Mucosa of descending colon (tissue), 3 donors: ENCODE measurements at places on chromosomes 16 and 17. TPM values are rescaled to one million over a fixed set of nuclear protein-coding genes. Genes with fewer than 3 reads are reported as not detected.
A peak's percentile ranks its signal among the peaks of the same experiment; 100 is the strongest.

DNA sequence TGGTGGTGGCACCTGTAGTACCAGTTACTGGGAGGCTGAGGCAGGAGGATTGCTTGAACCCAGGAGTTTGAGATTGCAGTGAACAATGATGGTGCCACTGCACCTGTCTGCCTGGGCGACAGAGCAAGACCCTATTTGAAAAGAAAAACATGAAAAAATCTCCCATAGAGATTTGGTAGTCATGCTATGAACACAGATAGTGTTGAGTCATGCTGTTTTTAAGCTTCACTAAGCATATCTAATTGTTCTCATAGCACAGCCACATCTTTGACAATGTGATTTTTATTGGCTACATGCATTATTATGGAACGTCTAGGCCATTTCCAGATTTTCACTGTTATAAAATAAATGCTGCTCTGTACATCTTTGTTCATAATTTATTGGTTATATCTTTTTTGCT lies 6.0 kb downstream of the IL34 start:
- no peak for DNase-seq

DNA sequence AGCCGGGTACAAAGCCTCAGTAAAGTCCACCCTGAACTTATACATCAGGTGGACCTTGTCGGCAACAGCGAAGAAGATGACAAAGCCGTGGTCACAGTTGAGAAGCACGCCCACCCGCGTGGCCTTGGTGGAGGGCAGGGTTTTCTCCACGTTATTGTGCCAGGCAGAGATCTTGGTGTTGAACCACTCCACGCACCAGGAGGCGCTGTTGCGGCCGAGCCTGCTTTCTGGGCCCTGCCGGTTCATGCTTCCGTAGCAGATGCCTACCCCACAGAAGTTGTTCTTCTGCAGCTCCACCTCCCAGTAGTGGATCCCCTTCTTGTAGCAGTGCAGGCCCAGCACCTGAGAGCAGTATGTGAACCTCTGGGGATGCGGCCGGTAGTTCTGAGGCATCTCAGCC lies 22.1 kb downstream of the TRIM25 start:
- DNase-seq = no peak

DNA sequence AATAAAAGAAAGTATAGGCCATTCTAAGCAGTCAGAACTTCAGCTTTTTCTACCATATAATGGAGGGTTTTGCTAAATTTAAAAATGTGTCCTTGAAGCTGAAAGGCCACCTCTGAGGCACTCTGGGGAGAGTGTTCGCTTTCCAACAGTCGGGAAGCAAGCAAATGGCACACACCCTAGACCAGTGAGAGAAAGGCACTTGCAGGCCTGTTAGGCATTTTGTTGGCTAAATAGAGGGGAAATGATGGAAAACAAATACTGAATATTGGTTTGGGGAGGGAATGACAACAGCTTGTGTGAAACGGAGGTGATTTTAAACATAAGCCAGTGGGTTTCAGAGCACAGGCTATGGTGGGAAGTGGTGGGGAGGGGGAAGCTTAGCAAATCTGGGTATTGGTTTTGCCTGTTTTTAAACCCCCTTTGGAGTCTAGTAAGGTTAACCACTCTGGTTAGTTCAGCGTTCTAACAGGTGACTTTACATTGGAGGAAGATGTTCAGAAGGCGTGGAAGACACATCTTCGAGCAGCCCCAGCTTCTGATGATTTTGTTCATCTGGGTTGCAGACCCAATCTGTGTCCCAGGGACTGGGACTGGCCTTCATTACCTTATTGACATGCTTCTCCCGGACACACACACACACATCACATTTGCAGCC lies 90.5 kb downstream of the PRKCA start:
- DNase-seq = no peak

DNA sequence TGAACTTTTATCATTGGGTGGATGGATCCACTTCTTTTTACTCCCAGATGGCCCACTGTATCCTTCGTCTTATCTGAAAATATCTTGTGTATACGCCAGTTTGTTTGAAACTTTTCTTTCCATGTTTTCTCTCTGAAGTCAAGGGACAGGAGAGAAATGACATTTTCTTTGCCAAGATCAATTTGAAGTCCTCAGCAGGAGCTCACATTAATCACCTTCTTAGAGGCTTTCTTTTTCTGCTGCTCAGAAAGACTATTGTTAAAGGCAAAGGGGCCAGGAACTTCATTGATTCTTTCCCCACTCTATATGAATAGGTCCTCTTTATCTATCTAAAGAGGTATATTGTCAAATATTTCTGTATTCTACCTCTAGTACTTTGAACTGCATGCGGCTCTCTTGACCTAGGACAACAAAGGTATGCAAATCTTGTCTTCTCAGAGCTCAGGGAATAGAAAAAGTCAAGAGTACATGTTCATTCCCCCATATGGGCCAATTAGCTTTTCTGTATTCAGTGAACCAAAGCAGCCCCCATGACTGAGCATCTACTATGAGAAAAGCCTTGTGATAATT lies 583.3 kb downstream of the HS3ST4 start:
- DNase-seq = no peak

- DNase-seq = no peak
These were observed 26.2 kb upstream of the KIFC3 start for GRCh38 chr16:57828272-57829161.

The WFIKKN2 gene
- 0.17 TPM for total RNA-seq

The GAS7 gene
- total RNA-seq = 21.6 TPM

DNA sequence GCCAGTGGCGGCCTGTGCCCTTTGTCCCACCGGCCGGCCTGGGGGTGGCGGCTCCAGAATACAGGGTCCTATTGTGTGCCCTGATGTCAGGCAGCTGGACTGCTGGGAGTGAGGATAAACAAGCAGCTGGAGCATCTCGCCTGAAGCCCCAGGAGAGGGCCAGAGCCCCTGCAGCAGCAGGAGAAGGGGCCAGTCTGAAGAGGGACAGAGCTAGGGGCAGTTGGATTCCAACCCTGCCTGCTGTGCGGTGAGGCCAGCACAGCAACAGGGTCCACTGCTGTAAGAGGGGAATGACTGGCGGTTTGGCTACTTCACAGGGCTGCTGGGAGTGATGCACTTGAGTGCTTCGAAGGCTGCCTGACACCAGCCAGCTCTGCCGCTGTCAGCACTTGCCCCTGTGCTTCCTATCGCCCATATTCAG lies 25.0 kb downstream of the RAB11FIP4 start:
- no peak for DNase-seq

The ABCC1 gene
- 13.8 TPM for total RNA-seq

- DNase-seq = no peak
These were observed 49.3 kb downstream of the SLC7A5 start for GRCh38 chr16:87819983-87820382.

GRCh38 chr17:19387921-19388521 lies 1.0 kb upstream of the MFAP4 start:
- DNase-seq = no peak

GRCh38 chr17:59154292-59154720 lies 680 bp downstream of the SKA2 start:
- DNase-seq = peak; percentile 45

The CHRNB1 gene
- 6.0 TPM for total RNA-seq

The TRPV3 gene
- 7.7 TPM for total RNA-seq

- DNase-seq = no peak
These were observed 30.4 kb downstream of the PPM1D start for GRCh38 chr17:60630352-60630751.

The RNF222 gene
- not detected for total RNA-seq

DNA sequence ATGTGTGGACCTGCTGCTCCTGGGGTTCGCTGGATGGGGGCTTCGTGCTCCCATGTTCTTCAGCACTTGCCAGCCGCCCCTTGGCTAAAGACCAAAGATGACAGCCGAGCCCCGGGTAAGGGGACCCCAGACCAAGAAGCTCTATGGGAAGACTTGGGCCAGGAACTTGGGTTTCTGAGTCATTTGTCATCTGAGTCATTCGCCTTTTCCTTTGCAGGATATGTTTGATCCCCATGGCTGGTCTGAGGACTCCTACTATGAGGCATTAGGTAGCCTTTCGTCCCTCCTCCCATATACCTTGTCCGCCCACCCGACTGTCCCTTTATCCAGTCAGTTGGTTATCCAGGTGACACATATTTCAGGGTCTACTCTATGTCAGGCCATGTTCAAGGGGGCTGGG lies 17.7 kb upstream of the ITGB4 start:
- no peak for DNase-seq

DNA sequence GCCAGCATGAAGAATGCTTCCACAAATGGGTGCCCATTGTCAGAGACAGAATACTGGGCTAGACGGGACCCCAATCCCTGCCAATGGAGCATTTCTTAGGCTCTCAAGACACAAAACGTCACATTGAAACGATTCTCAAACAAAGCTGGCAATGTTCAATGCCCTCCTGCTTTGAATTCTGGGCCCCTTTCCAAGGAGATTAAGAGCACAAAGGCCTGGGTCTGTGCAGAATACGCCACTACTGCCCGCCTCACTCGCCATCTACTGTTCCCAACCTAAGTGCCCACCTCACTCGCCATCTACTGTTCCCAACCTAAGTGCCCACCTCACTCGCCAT lies 9.7 kb downstream of the CFAP20 start:
- no peak for DNase-seq

GRCh38 chr17:40443196-40443987 lies at the start of gene IGFBP4:
IGFBP4 (plus strand) TSS chr17:40443450; CDS start chr17:40443736, 286 bp downstream.
- peak; percentile 88 for DNase-seq

DNA sequence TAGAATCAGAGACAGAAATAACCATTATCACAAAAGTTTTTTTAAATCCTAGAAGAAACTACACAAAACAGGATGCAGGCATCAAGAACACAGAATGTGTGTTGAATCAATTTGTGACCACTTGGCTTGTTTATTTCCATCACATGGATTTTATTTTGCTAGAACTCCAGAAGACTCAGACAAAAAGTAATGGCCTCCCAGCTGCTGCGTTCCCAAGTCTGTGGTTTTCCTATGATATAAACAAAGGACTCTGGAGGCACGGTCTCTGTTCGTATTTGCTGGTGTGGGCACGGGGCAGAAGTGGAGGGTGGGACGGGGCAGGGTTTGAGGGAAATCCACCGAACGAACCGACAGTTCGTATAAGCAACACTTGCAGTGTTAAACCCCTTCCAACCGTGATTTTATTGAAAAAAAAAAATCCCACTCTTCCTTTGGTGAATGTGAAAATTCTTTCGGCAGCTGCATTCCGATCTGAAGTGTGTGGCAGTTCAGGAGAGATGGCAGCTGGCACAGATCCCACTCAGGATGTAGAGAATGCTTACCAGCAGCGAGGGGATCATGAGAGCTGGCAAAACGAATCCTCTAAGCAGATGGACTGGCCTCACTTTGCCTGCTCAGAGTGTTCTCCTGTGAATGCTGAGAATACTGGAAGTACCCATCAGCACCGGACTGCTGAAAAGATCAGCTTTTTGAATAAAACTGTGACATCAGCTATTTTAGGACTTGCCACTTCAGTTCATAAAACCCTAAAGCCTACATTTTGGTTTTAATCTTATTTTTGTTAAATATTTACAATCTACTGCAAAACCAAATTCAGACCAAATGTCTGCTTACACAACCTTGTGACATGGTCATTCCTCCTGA lies 165.2 kb downstream of the VPS53 start:
- no peak for DNase-seq

The KRT39 gene
- total RNA-seq = not detected

DNA sequence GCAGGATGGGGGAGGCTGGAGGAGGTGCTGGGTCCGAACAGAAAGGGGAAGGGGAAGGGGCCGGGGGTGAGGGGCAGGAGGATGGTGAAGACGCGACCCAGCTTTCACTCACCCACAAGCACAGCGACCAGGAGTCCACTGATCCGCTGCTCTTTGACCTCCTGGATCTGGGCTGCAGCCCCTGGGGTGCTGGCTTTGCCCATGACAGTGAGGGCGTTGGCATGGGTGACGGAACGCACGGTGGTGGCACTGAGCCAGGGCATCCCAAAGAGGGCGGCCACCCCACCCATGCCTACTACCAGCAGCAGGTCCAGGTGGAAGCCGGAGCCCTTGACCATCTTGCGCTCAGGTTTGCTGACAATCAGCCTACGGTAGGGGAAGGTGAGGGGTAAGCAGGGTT lies 14.9 kb downstream of the SLC4A1 start:
- DNase-seq = no peak

The C17orf50 gene
- not detected for total RNA-seq

DNA sequence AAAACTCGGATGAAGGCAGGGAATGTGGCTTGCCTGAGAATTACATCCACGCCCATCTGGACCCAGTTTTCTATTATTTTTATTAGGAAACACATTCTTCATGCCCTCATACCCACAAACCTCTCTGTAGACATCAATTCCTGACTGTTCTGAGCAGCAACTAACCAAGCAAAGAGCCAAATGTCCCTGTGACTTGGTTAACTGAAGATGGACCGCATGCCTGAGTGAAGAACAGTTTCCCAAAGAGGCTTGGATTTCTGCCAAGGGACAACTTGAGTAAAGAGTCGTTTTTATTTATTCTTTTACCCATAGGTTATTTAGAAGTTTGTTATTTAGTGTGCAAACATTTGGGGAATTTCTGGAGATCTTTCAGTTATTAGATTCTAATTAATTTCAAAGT lies 259.8 kb downstream of the GRIN2A start:
- no peak for DNase-seq

DNA sequence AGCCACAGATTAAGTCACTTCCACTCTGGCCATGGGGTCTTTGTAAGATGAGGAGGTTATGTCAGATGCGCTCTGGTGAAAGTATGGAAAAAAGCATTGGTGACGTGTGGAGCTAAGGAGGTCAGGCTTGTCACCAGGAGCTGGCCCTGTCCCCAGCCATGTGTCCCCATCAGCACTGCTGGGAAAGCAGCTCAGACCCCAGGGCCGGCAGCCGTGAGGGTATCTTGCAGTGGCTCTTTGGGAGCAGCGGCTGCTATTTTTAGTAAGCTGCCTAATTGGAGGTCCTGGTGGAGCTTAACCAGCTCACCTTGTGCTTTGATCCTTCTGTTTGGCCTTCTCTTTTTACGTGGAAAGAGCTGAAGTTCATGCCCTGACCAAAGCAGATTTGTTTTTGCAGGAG lies 60.9 kb downstream of the MPRIP start:
- no peak for DNase-seq

- DNase-seq = no peak
These were observed 76.9 kb upstream of the EFCAB3 start for GRCh38 chr17:62303476-62303875.

DNA sequence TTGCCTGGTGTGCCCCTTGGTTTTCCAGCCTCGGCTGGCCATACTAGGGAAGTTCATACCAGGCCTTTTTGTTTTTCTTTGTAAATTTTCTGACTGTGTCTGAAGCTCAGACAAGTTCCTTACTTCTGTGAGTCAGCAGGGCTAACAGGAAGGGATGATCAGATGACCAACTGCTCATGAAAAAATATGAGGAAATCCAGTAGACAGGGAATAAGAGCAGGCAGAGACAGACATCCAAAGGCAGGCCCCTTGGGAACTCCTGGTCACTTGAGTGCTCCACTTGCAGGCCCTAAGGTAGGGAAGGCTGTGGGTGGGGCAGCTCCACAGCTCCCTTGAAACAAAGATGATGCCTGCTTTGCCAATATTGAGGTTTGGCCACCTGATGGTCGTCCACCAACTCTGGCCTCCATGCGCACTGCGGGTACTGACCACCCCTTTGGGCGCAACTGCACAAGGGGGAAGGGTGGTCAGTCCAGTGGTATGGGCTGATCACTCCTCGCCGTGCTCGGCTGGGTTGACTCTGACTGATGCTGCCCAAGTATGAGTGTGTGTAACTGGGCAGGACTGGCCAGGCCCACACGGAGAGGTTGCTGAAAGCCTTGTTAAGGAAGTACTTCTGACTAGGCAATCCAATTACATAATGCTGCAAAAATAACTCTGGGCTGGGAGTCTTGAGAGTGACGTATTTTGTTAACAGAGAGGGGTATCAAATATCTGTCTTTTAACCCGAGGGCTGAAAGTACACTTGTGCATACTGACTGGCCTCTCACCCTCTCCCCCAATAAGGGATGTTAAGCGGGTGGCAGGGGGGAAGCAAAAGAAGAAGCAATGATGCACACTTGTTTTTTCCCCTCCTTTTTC lies 20.8 kb upstream of the ZFHX3 start:
- DNase-seq = peak; percentile 46

The CACNG4 gene
- 0.07 TPM for total RNA-seq

GRCh38 chr17:37885136-37885535 lies 39.1 kb upstream of the TBC1D3K start:
- DNase-seq = no peak
